ENCODE measurements at places on chromosomes 13 and 19.

DNA sequence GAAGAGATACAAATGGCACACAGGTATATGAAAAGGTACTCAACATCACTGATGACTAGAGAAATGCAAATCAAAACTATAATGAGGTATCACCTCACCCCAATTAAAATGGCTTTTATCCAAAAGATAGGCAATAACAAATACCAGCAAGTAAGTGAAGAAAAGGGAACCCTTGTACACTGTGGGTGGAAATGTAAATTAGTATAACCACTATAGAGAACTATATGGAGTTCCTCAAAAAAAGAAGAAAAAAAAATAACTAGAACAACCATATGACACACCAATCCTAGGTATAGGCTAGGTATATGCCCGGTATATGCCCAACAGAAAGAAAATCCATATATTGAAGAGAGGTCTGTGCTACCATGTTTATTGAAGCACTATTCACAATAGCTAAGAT lies 150.9 kb downstream of the VWA8 start:
- DNase-seq, result no peak

DNA sequence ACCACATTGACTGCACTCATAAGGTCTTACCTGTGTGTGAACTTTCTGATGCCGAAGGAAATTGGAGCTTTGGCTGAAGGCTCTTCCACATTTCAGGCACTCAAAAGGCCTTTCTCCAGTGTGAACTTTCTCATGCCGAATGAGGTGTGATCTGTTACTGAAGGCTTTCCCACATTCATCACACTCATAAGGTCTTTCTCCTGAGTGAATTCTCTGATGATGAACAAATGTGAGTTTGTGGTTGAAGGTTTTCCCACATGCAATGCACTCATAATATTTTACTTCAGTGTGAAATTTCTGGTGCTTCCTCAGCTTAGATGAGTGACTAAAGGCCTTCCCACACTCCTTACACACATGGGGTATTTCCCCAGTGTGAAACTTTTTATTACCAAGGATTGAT lies 5.7 kb downstream of the ZNF132 start:
- no peak for DNase-seq

- no peak for DNase-seq
These were observed 716.2 kb upstream of the ARGLU1 start for GRCh38 chr13:107284173-107284572.

GRCh38 chr19:28556371-28556770 lies 656.6 kb downstream of the UQCRFS1 start:
- DNase-seq, result no peak

DNA sequence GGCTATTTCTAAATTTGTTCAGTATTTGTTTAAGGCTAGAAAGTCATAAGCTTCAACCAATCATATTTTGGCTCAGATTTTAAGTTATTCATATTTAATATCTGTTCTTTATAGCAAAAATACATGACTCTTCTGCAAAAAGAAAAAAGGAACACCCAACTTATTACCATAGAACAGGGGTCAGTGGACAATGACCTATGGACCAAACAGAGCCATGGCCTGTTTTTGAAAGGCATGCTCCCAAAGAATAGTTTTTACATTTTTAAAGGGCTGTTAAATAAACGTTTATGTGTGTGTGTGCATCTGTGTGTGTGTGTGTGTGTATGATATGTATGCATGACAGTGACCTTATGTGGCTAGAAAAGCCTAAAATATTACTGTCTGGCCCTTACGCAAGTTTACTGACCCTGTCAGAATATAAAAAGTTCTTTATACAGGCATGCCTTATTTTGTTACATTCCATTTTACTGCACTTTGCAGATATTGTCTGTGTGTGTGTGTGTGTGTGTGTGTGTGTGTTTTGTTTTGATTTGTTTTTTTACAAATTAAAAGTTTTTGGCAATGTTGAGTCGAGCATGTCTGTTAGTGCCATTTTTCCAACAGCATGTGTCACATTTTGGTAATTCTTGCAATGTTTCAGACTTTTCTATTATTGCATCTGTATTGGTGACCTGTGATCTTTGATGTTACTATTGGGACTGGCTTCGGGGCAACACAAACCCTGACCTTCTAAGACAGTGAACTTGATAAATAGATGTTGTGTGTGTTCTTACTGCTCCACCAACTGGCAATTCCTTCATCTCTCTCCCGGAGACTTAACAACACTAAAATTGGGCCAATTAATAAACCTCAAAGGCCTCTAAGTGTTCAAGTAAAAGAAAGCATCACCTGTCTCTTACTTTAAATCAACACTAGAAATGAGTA lies 22.0 kb downstream of the KLF12 start:
- no peak for DNase-seq

DNA sequence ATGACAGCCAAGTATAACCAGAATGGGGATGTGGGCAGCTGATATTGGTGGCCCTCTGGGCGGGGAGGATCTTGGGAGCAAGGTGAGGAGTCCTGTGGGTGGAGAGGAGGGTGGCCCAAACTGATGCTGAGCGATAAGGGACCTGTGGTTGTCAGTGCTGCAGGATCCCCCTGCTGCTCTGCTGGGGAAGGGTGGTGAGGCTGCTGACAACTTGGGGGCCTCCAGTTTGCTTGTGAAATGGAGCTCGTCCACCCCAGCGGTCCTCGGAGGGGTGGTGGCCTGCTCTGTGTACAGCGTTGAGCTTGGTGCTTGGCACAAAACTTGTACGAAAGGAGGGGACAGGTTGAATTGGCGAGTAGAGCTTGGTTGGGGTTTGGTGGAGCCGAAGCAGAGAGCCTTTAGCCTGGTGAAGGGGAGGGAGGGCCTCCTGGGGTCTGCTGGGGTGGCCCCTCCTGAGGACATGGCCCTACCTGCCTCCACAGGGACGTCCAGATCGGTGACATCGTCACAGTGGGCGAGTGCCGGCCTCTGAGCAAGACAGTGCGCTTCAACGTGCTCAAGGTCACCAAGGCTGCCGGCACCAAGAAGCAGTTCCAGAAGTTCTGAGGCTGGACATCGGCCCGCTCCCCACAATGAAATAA lies 2.9 kb downstream of the RPS11 start:
- no peak for DNase-seq

DNA sequence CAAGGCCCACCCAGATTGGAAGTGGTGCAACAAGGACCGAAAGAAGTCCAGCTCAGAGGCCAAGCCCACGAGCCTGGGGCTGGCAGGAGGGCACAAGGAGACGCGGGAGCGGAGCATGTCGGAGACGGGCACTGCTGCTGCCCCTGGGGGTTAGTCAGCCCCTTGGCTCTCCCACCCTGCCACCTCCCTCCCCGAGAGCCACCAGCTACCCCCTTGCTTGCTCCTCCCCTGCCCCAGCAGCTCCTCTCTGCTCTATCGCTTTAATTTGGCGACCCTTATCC lies 14.2 kb upstream of the PRR19 start:
- DNase-seq, result no peak

- DNase-seq, result no peak
These were observed 93.4 kb upstream of the MCF2L start for GRCh38 chr13:112875627-112876026.

GRCh38 chr19:7685546-7686445 lies 5.2 kb downstream of the TRAPPC5 start:
- DNase-seq, result peak; percentile 42
